Astrocyte of the spinal cord (primary cell): ENCODE measurements at places on chromosomes 7 and 10.

GRCh38 chr7:99740573-99741440, 5.8 kb upstream of the CYP3A7 start:
- DNase-seq = no peak

DNA sequence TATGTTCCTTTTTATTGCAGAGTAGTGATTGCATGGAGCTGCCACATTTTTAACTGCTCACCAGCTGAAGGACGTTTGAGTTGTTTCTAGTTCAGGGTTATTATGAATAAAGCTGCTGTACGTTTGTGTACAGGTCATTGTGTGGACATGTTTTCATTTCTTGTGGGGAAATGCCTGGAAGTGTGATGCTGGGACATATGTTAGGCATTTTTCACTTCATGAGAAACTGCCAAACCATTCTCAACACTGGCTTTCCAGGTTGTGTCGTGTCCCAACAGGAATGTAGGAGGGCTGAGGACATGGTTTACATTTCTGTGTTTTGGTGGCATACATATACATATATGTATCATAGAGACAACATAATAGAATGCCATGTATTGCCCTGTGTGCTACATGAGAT, 73.0 kb downstream of the NEURL1 start:
- DNase-seq = no peak

GRCh38 chr10:116756277-116756676, 13.9 kb upstream of the HSPA12A start:
- no peak for DNase-seq

DNA sequence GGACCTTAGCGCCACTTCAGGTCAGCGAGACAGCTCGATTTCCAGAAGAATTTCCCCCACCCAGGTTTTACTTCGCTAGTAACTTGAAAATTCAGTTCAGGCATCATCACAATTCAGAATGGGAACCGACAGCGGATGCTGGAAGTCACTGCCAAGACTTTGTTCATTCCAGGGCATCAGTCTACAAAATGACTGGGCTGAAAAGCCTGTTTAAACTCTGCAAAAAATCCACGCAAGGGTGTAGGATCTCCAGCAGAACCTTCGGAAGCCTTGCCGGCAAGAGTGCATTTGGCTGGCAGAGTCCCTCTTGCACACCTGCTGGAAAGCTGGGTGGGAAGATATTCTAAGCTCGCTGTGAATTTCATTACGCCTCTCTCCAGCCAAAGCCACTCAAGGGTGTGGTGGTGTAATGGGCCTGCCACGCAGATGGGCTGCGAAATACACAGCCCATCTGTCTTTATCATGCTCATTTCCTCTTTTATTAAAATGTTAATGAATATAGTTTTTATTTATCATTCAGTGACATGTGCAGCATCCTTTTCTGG, 672.0 kb upstream of the FOXK1 start:
- no peak for DNase-seq
